ENCODE measurements at places on chromosomes 6 and 20.

GRCh38 chr6:37258405-37259105 lies 611 bp upstream of the TMEM217 start:
- no peak for DNase-seq

DNA sequence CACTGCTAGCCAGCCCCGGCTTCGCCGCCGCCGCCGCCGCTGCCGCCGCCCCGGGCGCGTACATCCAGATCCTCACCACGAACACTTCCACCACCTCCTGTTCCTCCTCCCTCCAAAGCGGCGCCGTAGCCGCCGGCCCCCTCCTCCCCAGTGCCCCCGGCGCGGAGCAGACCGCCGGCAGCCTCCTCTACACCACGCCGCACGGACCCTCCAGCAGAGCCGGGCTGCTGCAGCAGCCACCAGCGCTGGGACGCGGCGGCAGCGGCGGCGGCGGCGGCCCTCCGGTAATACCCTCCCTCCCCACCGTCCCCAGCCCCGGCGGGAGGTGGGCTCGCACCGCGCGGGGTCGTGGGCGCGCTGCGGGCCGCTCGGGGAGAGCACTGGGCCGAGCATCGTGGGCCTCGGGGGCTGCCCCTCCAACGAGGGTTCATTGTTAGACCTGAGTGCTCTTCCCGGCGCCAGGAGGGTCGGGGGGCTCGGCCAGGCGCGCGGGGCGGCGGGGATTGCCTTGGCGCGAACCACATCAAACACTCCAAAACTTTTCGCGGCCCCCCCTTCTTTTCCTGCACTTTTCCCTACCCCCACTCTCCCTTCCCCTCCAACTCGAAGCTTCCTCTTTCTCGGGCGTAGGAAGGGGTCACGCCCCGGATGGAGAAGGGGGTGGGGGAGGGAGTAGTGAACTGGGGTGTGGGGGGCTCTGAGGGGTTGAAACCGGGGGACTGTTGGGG lies 827 bp downstream of the E2F3 start:
- peak; percentile 69 for DNase-seq

GRCh38 chr20:23021541-23021940 lies 13.6 kb upstream of the SSTR4 start:
- DNase-seq, result no peak

DNA sequence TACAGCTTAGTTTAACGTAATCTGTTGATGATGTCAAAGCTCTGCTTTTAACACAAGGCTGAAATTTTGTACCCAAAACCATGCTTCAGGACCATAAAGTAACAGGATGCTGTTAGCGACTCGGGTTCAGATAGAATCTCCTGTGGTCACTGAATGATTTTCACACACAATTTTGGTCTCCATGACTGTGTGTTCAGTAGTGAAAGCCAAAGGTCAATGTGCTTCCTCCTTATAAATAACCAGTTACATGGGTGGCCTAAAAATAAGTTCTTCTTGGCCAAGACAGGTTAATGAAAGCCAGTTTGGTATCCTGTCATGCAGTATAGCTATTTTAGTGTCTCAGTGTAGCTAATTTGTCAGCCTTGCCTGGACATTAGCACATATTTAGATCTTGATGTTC lies 19.1 kb upstream of the LOC128125822 start:
- DNase-seq, result no peak

- DNase-seq, result no peak
Measured at GRCh38 chr6:156109713-156110112, 654.1 kb upstream of the NOX3 start.

DNA sequence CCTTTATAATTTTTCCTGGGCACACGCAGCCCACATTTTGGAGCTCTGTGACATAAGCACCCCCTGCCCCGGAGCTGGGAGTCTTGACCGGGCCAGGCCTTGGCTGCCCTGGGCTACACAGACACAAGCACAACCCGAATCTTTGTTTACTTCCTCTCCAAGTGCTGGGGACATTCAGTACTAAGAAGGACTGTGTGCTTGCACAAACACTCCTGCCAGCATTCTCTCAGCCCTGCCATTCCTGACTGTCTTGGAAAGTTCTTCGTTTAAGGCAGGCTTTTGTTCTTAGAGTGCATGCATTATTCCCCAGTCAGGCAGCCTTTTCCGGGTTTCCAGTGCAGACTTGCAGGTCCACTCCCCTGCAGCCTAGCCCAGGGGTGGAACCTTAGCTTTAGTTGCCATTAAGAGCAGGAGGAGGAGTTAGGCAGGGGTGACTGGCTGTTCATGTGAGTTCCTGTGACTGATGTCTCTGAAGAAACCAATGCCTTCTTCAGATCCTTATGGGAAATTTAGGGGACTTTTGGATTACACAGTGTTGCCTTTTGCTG lies 28.6 kb downstream of the FOXO3 start:
- no peak for DNase-seq

- DNase-seq, result peak; percentile 61
Measured at GRCh38 chr20:20495729-20496503, 128.0 kb downstream of the INSM1 start.

- no peak for DNase-seq
Measured at GRCh38 chr6:111672761-111673450, 67.2 kb upstream of the TRAF3IP2 start.

GRCh38 chr6:126747728-126748540 lies 370.5 kb upstream of the RSPO3 start:
- DNase-seq, result no peak

DNA sequence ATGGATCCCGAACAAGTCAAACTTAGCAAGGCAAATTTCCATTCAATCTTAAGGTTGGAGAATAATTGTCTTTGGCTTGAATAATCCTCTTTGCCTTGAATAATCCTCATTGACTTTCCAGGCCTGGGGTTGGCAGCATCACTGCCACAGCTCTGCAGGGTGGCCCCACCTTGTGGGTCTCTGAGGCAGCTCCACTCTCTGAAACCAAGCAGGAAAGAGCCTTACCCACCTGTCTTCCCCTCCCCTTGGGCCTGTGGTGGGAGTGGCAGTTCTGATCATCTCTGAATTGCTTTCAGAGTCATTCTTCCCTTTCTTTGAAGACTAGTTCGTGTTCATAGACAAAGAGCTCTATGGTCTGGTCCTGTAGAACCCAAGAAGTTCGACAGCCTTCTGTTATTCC lies 47.5 kb downstream of the KCNQ5 start:
- no peak for DNase-seq

GRCh38 chr20:36149469-36149868 lies 5.1 kb upstream of the EPB41L1 start:
- DNase-seq, result no peak

DNA sequence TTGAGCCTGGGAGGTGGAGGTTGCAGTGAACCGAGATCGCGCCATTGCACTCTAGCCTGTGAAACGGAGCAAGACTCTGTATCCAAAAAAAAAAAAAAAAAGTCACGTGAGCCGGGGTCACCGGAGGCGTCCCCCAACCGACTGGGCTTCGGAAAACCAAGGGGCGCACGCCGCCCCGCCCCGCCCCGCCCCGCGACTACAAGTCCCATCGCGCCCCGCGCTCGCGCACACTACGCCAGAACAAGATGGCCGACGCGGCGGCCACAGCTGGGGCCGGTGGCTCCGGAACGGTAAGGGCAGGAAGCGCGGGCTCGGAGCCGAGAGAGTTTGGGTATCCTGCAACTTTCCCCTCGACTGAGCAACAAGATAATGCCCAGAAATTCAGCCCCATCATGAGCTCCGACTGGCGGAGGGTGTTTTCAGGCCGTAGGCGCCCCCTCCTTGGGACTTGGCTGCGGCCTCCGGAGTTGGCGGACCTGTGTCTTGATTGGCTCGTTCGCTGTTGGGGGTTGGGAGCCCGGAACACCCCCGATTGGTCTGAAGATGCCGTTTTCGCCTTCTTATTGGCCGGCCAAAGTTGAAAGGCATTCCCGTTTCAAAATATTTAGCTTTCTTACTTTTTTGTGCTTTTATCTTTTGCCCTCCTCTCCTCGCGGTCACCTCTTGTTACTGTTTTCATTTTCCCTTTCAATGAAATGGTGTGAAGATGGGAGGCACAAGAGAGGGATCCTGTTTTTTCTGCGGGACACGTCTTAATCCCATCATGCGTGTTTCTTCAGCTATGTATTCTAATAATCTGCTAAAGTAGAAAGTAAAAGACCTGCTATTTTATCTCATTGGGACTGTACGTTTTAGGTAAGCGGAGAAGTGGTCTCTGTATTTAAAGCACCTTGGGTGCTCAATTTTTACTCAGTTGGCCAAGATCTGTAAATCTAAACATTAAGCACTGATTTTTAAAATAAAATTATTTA lies at the start of gene TAF8:
TAF8 (plus strand) TSS at position 228 of the 971 bp plus-strand sequence; CDS start at position 246, 18 bp downstream.
- peak; percentile 94 for DNase-seq

- no peak for DNase-seq
Measured at GRCh38 chr6:142444376-142444775, 142.6 kb downstream of the ADGRG6 start.

DNA sequence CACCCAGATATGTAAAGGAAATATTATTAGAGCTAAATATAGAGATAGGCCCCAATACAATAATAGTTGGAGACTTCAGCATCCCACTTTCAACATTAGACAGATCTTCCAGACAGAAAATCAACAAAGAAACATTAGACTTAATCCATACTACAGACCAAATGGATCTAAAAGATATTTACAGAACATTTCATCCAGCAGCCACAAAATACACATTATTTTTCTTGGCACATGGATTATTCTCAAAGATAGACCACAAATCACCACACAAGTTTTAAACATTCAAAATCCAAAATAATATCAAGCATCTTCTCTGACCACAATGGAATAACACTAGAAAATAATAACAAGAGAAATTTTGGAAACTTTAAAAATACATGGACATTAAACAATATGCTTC lies 1159.1 kb upstream of the CITED2 start:
- DNase-seq, result no peak

- DNase-seq, result no peak
Measured at GRCh38 chr20:61752576-61752975, 313.1 kb downstream of the TAF4 start.

GRCh38 chr6:130697271-130697994 lies 129.8 kb upstream of the SMLR1 start:
- peak; percentile 28 for DNase-seq

GRCh38 chr6:21501021-21501354 lies 92.6 kb upstream of the SOX4 start:
- no peak for DNase-seq

GRCh38 chr6:34524971-34525370 lies 31.2 kb downstream of the SPDEF start:
- DNase-seq, result no peak

- no peak for DNase-seq
Measured at GRCh38 chr20:59628171-59628570, 23.8 kb downstream of the PHACTR3 start.

DNA sequence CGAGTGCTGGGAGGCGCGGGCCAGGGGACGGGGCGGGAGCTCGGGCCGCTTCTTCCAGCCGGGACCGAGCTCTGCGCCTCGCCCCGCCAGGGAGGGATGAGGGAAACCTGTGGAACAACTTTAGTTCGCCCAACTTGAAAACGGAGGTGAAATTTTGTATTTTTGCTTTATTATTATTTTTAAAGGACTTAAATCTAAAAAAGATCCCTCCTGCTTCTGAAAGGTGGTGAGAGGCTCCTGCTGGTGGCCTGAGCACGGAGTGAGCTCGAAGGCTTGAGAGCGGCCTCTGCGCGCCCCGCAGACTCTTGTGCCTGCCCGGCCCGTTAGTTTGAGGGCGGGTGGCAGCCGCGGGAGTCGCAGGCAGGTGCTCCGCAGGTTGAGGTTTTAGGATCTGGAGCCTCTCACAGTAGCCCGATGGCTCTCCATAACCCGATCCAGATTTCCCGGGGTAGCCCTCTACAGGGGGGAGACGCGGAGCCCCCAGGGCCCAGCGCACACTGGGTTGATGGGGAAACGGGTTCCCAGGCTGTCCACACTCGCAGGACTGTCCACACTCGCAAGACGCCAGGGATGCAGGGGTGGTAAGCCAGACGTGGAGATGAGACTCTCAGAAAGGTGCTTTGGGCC lies 46.2 kb upstream of the SUPT3H start:
- peak; percentile 47 for DNase-seq

DNA sequence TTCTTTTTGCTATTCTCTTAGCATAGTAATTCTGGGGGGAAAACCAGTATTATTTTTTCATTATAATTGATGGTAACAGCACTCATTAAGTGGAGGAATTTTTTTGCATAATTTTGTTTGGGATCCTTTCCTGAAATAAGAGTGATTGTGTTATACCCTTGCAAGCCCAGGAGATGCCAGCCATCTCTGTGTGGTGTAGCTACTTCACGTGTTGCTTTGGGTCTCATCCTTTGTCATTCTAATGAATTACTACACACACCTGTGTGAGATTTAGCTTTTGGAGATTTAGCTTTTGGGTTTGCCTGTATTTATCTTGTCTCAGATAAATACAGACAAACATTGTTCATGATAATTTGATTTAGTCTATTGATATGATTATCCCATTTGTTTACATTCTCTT lies 76.5 kb downstream of the SH3BGRL2 start:
- no peak for DNase-seq

- no peak for DNase-seq
Measured at GRCh38 chr20:18431206-18431605, 35.6 kb downstream of the DZANK1 start.

GRCh38 chr6:30489081-30490025 lies at the start of gene HLA-E:
TSS of gene HLA-E (plus strand) at chr6:30489509. CDS start at chr6:30489532, 23 bp downstream.
- DNase-seq, result peak; percentile 99

GRCh38 chr6:16770701-16771569 lies 9.7 kb upstream of the ATXN1 start:
- peak; percentile 84 for DNase-seq

DNA sequence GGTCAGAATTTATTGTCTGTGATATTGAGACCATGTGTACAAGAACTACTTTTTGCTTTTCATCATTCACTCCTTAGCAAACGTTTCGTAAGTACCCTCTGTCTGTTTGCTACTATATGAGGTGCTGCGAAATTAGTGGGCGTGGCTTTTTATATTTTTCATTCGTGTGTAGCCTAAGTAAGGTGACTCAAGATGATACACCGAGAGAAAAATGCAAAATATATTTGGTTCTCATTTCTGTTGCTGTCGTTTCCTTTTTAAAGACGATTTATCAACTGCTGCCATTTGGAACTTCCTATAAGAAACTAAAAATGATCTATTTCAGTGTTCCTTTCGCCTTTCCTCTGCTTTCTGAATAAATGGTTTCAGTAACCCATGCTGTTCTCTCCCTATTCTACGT lies 61.2 kb downstream of the VAPB start:
- no peak for DNase-seq

DNA sequence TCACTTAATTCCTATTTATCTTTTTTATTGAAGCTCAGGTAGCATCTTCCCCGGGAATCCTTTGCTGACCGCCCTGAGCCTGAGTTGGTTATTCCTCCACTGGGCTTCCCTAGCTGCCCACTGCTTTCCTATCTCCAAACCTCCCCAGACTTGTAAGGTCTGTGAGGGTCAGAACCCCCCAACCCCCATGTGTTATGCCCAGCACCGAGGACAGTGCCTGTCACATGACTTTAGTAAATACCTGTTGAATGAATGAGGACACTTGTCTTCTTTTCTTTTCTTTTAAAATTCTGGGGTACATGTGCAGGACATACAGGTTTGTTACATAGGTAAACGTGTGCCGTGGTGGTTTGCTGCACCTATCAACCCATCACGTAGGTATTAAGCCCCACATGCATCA lies 105.9 kb downstream of the UST start:
- no peak for DNase-seq

DNA sequence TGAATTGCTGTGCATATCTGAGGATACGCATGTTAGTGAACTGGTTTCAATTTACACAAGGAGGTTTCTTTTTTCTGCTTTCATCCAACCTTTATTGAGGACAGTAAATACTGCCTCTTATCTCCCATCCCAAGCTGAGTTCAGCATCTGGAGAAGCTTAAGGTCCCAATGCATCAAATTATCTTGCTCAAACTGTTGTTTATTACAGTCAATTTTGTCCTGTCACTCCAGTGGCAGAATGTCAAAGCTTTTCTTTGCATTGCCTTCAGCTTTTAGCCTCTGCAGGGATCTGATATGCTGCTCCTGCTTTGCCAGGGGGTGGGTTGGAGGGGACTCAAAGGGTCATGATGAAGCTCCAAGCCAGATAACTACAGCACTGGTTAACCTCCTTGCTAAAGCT lies 435.4 kb upstream of the SOX4 start:
- DNase-seq, result no peak

Measured in activated CD4-positive, alpha-beta T cell treated with anti-CD3 and anti-CD28 coated beads, Interleukin-10, Interleukin-2, amounts not matched to agents 100 ng/mL and 50 ng/mL, durations not matched to agents 16 hours and 8 hours (primary cell).